ENCODE measurements at places on chromosomes 12 and 14.

DNA sequence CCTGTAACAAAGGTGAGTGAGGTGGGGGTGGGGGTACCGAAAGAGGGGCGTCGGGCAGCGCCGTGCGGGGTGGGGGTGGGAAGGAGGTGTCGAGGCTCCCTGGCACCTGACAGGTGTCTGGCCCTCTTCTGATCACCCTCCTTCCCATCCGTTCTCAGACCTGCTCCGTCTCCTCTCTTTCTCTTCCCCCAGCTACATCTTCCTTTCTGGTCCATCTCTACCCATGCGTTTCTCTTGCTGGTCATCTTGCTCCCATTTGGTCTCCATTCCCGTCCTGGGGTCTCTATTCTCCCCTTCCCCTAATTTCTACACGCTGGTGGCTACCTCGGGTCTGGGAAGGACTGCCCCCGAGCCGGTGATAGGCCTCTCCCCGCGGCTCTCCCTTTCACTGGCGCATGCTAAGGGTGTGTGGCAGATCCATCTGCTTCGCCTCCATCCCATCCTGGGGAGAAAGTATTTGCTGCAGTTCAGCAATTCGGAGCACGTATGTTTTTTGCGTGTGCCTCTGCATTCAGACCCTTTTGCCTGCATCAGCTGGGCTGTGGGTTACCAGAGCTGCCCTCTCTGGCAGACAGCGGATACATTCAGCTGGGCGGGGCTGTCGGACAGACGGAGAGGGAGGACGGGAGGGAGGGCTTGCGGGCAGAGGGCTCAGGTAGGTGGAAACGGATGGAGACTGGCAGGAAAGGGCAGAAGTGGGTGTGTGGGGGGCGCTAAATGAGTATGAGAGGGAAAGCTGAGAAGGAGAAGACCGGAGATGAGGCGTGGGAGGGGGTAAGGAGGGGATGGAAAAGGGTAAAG is 730 bp downstream of the CLSTN3 start:
- peak; percentile 66 for DNase-seq

GRCh38 chr14:69921052-69921451 is 41.8 kb downstream of the SMOC1 start:
- no peak for DNase-seq

DNA sequence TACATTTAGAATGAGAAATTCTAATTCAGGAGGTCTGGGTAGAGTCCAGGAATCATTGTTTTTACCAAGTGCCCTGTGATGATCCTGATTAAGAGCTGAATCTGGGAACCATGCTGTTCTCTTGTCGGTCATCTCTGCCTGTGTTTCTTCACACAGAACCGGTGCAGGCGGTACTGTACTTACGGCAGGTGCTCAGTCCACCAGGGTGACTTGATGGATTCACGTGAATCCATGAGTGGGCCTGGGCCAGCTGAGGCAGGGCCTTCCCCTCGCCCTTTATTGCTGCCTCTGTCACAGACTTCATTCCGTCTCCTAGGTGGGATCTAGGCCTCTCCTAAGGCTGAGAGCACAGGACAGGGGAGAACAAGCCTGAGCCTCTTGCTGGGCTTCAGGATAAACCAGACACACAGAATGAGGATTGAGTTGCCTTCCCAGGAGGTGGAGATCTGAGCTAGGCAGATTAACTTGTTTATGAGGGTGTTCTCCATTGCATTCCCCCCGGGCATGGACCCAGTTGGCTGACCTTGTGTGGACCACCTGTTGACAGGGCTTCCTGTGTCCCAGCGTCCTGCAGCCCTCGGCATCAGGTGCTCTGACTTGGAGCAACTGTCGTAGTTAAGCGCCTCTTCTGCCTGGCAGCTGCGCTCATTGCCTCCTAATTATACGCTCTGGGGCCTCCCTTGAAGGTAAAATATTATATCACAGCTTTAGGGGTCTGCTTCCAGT is 42.1 kb downstream of the B4GALNT3 start:
- no peak for DNase-seq

DNA sequence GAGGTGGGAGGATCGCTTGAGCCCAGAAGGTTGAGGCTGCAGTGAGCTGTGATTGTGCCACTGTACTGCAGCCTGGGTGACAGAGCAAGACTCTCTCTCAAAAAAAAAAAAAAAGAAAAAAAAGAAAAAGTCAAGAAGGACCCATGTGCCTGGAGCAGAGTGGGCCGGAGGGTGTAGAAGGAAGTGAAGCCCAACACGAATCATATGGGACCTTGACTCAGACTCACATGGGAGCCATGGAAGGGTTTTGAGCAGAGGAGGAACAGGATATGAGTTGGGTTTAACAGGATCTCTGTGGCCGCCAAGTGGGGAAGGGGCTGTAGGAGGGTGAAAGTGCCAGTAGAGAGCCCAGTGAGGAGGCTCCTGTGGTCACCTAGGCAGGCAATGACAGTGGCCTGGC is 165.4 kb downstream of the PHETA1 start:
- DNase-seq, result no peak

DNA sequence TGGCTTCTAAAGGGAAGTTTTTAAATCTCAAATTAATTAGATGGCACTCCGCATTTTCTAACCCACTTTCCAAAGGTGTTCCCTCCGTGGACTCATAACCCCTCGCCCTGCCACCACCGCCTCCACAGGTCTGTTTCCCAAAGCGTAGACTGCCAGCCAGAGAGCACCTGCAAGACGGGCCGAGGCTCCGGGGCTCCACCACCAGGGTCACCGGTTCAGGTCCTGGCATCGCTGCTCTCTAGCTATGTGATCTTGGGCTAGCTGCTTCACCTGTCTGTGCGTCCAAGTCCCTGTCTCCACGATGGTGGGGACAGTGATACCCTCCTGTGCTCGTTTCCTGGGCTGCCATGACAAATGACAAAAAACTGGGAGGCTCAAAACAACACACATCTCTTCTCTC is 11.5 kb downstream of the RIMBP2 start:
- no peak for DNase-seq

DNA sequence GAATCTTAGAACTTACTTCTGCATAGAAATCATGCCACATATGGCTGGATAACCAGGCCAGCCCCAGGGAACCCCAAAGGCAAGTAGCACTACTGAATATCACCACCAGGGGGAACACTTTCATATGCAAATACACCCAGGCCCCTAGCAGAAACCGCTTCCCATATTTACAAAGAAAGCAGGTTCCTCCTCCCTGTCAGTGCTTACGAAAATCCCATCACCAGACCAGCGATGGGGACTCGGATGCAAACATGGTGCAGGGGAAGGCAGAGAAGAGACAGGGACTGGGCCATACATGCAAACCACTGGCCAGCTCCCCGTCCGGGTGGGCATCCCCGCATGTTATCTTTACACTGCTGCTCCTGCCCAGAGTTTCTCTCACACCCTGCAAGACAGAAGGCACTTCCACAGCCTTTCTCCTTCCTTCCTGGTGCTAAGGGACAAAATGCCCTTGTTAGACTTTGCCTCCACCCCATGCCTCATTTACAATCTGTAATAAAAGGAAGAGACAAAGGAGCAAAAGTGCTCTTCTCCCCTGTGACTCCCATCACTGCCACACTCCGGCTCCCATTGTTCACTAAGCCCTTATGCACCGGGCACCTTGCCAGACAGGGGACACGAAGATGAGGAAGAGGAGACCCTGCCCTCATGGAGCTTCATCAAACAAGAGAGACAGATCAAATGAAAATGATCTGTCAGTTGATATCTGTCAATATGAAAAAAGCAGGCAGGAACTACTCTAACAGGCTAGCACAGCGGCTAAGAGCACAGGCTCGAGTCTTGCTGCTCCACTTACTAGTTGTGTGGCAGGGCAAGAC is 62.3 kb downstream of the PTPN21 start:
- DNase-seq, result peak; percentile 52

GRCh38 chr14:67267576-67268328 is 26.5 kb downstream of the PALS1 start:
- no peak for DNase-seq

DNA sequence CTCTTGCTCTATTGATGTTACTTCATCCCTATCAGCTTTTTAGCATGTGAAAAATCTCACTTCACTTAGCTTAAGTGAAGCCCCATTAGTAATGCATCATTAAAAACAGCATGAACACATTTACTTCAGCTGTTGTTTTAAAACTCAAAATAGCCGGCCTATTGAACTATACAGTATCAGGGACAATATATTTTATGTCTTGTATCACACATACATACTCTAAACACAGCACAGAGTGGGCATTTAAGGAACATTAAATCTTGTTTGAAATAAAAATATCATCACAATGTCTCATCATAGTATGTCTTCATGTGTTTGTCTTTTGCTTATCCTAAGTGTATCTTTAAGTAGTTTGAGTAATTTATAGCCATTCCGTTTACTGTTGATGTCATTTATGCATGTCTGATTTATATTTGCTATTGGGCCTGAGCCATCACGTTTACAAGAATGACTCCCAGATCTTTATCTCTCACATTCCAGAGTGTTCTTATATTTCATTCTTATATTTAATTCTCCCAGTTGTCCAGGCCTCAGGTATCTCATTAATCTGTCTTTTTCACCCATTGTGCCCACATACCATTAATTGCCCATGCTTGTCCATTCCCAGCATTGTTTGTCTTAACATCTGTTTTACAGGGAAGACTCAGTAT is 57.5 kb downstream of the ARHGAP5 start:
- DNase-seq, result no peak

- DNase-seq, result no peak
Observed at GRCh38 chr12:111155521-111155920, 213.4 kb downstream of the PHETA1 start.

DNA sequence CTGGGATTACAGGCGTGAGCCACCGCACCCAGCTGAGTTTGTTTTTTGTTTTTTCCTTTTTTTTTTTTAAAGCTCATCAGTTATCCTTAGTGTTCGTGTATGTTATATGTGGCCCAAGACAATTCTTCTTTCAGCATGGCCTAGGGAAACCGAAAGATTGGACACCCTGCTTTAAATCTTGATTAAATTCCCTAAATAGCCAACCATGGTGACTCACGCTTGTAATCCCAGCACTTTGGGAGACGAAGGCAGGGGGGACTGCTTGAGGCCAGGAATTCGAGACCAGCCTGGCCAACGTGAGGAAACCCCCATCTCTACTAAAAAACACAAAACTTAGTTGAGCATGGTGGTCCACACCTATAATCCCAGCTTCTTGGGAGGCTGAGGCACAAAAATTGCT is 131.1 kb downstream of the MED13L start:
- no peak for DNase-seq

DNA sequence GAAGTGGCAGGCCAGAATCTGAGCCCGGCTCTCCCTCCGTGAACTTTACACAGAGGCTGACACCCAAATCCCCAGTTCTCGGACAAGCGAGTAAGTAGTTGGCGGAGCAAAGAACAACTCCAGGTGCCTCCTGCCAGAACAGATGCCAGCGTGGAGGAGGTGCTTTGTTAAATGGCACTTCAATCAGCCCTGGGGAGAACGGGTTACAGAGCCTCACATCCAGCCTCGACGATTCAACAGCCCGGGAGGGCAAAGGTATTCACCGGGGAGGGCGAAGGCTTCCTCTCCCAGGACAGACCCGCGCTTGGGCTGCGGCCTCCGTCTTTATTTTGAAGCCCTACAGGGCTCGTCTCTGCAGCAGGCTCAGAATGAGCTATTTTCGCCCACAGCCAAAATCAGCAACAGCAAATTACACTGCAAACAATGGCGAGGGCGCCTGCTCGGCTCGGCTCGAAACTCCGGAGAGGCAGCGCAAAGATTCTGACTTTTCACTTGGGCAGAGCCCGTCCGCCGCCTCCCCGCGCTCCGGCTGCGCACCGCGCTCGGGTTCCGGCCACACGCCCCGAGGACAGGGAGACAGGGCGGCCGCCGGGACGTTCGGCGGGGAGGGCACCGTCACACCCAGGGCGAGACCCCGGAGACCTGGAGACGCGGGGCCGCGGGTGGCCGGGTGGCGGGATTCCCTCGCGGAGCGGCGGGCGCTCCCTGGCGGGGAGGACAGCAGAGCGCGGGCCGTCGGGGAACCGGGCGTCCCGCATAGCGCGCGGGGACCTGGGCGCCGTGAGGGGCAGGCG is 811 bp downstream of the TMCC3 start:
- DNase-seq, result peak; percentile 28
